Vagina (tissue), 2 donors: ENCODE measurements at places on chromosomes 3 and 15.

DNA sequence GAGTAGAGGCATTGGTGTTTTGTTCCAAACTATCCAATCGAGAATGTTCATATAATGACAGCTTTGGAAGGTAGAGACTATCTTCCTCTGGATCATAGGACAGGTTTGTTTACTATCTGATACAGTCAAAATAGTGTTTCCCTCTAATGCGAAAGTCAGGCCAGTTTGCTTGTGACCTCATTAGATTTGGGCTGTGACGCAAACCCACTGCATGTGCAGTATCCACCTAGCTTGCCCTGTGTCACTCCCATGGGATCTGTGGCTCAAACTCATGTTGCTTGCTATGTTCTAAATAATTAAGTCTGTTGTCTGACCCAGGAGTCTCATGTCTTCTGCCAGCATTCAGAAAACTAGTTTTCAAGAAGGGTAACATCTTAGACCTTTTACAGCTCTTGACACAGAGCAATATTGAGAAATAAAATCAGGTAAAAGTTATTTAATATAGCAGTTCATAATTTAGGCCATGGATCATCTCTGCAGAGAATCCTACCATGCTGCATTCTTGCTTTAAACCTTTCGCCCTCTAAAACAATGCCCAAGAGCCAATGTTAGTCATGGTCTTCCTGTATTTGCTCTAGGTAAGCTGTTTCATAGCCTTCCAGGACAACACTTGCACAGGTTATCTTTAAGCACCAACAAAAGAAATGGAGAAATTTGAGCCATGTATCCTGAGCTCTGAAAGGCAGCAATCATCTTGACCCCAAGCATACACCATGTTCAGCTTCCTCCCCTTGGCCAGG, 26.4 kb downstream of the NIT2 start:
- H3K4me1 ChIP-seq = no peaks in the 10 kb centered on the region
- no peaks in the 10 kb centered on the region for H3K27me3 ChIP-seq
- no peak for DNase-seq
- no peak overlapping the region for H3K4me3 ChIP-seq
- H3K36me3 ChIP-seq = peaks cover 35% of the 10 kb centered on the region

DNA sequence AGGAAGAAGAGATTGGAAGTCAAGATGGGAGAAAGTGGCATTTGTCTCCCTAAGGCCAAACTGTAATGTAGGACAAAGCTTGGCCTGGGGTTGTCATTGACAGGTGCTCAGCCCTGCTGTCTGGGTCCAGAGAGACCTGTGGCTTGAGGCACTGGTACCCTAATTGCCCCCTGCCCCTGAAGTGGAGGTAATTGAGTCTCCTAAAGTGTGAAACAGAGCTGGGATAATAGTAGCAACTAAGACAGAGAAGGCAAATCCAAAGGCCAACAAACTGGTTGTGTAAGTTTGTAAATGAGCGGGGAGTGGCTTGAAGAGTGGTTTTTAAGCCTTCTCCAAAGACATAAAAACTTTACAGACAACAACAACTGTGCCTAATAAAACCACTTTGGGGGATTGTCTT, 264.2 kb upstream of the ROPN1 start:
- H3K4me1 ChIP-seq = peaks cover 42% of the 10 kb centered on the region
- H3K27ac ChIP-seq = no peak overlapping the region
- no peaks in the 10 kb centered on the region for H3K36me3 ChIP-seq
- no peaks in the 10 kb centered on the region for H3K27me3 ChIP-seq
- no peak overlapping the region for H3K4me3 ChIP-seq
- no peak for DNase-seq

DNA sequence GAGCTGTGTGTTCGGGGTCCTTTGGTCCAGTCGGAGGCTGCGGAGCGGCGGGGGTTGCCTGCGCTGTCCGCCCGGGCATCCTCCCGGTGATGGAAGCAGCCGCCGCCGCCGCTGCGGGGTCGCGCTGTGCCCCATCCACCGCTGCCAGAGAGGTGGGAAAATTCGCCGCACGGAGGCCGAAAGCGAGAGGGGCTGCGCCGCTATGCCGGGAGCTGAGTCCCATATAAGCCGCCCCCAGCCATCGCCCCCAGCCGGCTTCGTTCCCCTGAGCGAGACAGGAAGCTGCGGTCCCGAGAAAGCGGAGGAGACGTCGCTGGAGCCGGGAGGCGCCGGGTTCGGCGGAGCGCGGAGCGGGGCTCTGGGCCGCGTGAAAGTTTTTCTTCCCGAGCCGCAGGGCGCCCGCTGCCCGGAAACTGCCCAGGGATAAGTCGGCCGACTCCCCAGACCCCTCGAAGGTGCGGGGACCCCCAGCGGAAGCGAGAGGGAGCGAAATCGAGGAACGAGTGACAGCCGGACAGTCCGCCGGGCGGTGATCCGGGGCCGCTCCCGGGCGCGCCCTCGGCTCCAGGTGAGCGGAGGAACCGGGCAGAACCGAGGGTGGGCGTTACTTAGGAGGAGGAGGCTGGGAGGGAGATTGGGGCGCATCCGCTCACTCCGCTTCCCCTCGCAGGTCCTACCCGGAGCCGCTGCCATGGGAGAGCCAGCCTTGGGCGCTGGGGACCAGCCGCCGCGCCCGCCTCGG, 574 bp downstream of the CHST2 start:
- no peaks in the 10 kb centered on the region for H3K27me3 ChIP-seq
- peak overlapping the region; percentile 67 for H3K27ac ChIP-seq
- no peak for DNase-seq
- H3K4me3 ChIP-seq = peak overlapping the region; percentile 80
- peaks cover 6% of the 10 kb centered on the region for H3K4me1 ChIP-seq

DNA sequence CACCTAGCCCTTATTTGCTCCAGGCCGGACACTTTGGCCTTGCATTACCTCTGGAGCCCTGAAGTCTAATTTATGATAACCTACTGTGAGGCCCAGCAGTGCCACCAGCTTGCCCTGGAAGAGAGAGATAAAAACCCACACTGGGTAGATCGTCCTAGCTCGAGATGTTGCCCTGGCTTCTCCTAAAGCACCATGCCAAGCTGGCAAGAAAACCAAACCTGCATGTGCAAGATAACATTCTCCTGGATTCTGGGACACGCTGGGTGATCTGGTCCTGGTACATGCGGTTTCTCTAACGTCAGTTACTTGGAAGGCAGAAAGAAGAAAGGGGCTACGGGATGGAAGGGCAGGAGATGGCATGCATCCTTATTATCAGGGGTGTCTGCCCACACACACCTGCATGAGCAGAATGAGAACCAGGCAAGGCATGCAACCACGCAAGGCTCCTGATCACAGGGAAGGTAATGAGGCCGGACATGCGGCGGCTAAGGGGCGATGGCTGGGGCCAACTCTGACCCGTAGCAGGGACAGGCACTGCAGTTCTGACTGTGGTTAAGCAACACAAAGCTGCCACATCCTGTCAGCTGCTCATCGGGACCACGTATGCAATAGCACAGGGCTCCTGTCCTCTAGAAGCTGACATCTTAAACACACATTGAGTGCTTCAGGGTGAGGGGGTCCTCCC, 73.0 kb downstream of the OXNAD1 start:
- H3K27me3 ChIP-seq = no peaks in the 10 kb centered on the region
- DNase-seq = no peak
- H3K36me3 ChIP-seq = no peaks in the 10 kb centered on the region
- H3K4me1 ChIP-seq = peaks cover 11% of the 10 kb centered on the region
- no peak overlapping the region for H3K4me3 ChIP-seq
- no peak overlapping the region for H3K27ac ChIP-seq

DNA sequence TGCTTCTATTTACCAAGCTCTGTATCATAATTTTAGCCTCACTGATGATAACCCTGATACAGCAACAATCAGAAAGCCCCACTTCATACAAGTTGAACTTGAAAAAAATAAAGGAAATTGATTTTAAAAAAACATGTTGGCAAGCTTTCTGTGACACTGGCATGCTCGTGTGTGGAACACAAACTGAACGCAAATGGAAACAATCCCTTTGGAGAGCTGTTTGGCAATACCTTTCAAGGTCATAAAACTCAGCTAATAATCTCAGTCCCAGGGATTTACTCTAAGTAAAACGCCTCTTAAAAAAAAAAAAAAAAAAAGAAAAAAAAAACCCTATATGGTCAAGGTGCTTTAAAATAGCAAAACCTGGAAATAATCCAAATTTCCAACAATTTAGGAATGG, 166.7 kb upstream of the BCL6 start:
- H3K27me3 ChIP-seq = no peaks in the 10 kb centered on the region
- peaks cover 55% of the 10 kb centered on the region for H3K4me1 ChIP-seq
- no peaks in the 10 kb centered on the region for H3K36me3 ChIP-seq
- DNase-seq = no peak
- no peak overlapping the region for H3K27ac ChIP-seq
